Glomerular endothelial cell (primary cell): ENCODE measurements at places on chromosomes 3 and 15. TPM values are rescaled to one million over a fixed set of nuclear protein-coding genes. Genes with fewer than 3 reads are reported as not detected.

Gene PIF1
- 4.6 and 7.5 TPM in 2 replicates for total RNA-seq

Gene SI
- total RNA-seq: not detected in 2 replicates

Gene GOLGA6B
- not detected in 2 replicates for total RNA-seq

Gene STX19
- not detected in 2 replicates for total RNA-seq

Gene GPR62
- 0.06 TPM in 1 of 2 replicates, not detected in the other for total RNA-seq

Gene TXNRD3
- total RNA-seq: 5.4 and 5.6 TPM in 2 replicates

Gene SH2D7
- total RNA-seq: not detected in 2 replicates

Gene DNASE1L3
- total RNA-seq: 0.78 and 1.5 TPM in 2 replicates

Gene SLC25A20
- total RNA-seq: 13.9 and 17.0 TPM in 2 replicates

Gene P2RY1
- 0.87 and 1.3 TPM in 2 replicates for total RNA-seq

Gene FAM107A
- 48.2 and 74.4 TPM in 2 replicates for total RNA-seq

Gene SHC4
- total RNA-seq: 1.1 and 2.8 TPM in 2 replicates

Gene SKOR1
- total RNA-seq: 0.19 TPM in 1 of 2 replicates, not detected in the other

Gene NCKIPSD
- 18.6 and 34.7 TPM in 2 replicates for total RNA-seq

Gene GRK7
- not detected in 2 replicates for total RNA-seq

Gene CADM2
- not detected in 2 replicates for total RNA-seq

Gene BCL2A1
- not detected in 2 replicates for total RNA-seq

Gene HES1
- 87.7 and 127 TPM in 2 replicates for total RNA-seq

Gene PRRT3
- 2.5 and 3.6 TPM in 2 replicates for total RNA-seq

Gene ISL2
- 0.18 and 0.19 TPM in 2 replicates for total RNA-seq

Gene CHRNA7
- total RNA-seq: 2.3 and 4.8 TPM in 2 replicates

Gene TRPM7
- total RNA-seq: 24.6 and 31.9 TPM in 2 replicates

Gene LINGO1
- total RNA-seq: 0.18 TPM in 1 of 2 replicates, not detected in the other

Gene LTF
- total RNA-seq: not detected in 2 replicates

Gene ZNF609
- total RNA-seq: 27.8 and 40.0 TPM in 2 replicates

Gene TICRR
- 1.4 and 5.0 TPM in 2 replicates for total RNA-seq
